ENCODE measurements at places on chromosomes 11 and 22. TPM values are rescaled to one million over a fixed set of nuclear protein-coding genes. Genes with fewer than 3 reads are reported as not detected.

- no peak overlapping the region for H3K4me3 ChIP-seq
- DNase-seq, result no peak
- H3K36me3 ChIP-seq, result no peaks in the 10 kb centered on the region
- H3K27me3 ChIP-seq, result no peaks in the 10 kb centered on the region
- no peaks in the 10 kb centered on the region for H3K4me1 ChIP-seq
These were observed 31.6 kb upstream of the CECR2 start for GRCh38 chr22:17337639-17338038.

DNA sequence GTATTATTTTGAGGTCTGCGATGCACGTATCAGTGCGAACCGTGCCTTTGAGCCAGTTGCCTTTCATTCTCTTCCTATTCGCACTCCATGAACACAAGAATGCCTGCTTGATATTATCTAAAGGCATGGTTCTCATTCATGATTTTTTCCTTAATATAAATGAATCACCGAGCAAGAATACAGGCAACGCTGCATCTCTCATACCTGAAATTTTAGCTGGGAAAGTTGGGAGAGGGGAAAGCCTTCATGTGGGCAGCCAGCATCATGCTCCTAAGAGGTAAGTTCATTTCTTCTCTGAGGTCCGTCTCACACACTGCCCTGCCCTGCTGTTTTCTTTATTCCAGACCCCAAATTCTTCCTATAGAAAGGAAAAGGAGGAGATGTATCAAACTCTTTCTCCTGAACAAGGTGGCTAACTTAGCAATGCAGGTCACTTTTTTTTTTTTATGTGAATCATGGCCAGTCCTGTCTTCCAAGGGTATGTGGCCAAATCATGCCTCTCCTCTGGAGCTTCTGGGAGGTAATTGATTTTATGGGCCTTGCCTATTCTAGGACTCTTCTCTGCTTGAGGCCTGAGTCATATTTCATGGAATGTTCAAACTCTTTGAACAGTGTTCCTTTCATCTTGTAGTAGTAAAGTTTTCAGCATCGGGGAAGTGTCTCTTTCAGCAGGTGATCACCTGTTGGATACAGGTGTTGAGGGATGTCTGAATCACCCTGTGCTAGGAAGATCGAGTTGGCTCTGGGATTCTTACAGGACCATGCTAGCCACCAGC is 3.2 kb downstream of the GLB1L2 start:
- H3K4me3 ChIP-seq, result no peak overlapping the region
- H3K36me3 ChIP-seq, result no peaks in the 10 kb centered on the region
- DNase-seq, result no peak
- no peak overlapping the region for H3K27ac ChIP-seq

- no peak for DNase-seq
- H3K4me1 ChIP-seq, result no peaks in the 10 kb centered on the region
- no peaks in the 10 kb centered on the region for H3K27me3 ChIP-seq
- H3K36me3 ChIP-seq, result peaks cover 27% of the 10 kb centered on the region
These were observed 473 bp downstream of the FNBP4 start for GRCh38 chr11:47766509-47767227.

DNA sequence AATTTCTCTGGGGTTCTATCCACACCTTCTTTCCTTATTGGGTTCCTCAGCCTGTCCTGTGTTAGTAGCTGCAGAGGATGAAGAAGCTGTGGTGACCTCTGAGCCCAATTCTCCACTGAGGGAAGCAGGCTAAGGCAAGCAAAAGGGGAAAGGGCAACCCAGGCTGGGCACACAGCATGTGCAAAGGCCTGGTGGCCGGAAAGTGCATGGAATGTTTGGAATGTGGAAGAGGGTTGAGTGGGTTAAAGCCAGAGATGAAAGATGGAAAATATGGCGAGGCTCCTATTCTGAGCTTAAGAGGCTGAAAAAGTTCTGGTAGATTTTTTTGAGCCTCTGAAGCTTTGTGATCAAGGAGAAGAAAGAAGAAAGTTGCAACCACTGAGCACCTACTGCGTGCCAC is 247.1 kb downstream of the MIAT start:
- H3K27ac ChIP-seq, result no peak overlapping the region
- H3K36me3 ChIP-seq, result no peaks in the 10 kb centered on the region
- no peaks in the 10 kb centered on the region for H3K4me1 ChIP-seq
- H3K4me3 ChIP-seq, result no peak overlapping the region

- no peaks in the 10 kb centered on the region for H3K4me1 ChIP-seq
- H3K27me3 ChIP-seq, result no peaks in the 10 kb centered on the region
- no peak overlapping the region for H3K4me3 ChIP-seq
- H3K36me3 ChIP-seq, result no peaks in the 10 kb centered on the region
- no peak overlapping the region for H3K27ac ChIP-seq
These were observed 50.6 kb downstream of the CSTPP1 start for GRCh38 chr11:46987183-46987582.

DNA sequence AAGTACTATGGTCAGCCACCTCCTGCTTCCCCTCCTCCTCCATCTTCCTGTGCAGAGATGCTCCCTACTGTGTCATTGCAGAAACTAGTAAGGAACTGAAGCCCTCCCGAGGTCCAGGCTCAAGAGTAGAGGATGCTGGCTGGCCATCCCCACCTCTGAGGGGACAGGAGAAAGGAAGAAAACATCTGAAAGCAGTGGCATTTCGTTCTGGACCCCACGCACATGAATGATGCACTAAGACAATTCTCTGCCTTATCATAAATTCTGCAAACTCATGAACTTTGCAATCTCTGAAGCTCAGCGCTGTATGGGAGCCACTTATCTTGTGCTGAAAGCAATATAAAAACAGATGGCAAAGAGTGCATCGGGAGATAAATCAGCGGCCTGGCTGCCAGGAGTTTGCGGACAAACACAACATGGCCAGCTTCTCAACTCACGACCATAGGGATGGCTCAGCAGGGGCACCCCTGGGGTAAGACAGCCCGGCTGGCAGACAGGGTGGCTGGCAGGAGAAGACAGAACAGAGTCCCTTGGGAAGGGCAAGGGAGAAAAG is 306.4 kb downstream of the NXPE2 start:
- no peaks in the 10 kb centered on the region for H3K27me3 ChIP-seq
- no peak overlapping the region for H3K27ac ChIP-seq
- H3K36me3 ChIP-seq, result no peaks in the 10 kb centered on the region
- no peak for DNase-seq
- H3K4me1 ChIP-seq, result no peaks in the 10 kb centered on the region

GRCh38 chr11:26065944-26066343 is 266.0 kb upstream of the ANO3 start:
- no peak overlapping the region for H3K4me3 ChIP-seq
- no peaks in the 10 kb centered on the region for H3K36me3 ChIP-seq
- no peak overlapping the region for H3K27ac ChIP-seq

The CSF2RB gene
- 6.0 TPM for total RNA-seq

Data from ascending aorta (tissue), 2 donors.